ENCODE measurements at places on chromosomes 12 and 14.

DNA sequence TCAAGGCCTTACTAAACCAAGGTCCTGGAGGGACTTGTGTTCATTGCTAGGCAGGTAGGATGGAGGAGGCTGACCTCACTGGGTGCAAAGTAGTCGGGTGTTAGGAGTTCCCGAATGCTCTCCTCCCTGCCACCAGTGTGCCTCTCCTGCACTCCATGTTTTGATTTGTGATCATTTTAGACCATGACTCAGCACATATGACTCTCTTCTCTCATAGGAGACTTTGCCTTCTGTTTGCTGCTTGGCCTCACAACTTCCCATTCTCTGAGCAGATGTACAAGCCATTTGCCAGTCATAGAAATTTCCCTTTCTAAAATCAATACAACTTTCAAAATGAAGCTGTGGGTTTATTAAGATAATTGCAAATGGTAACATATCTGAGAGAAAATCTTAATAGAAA, 46.6 kb upstream of the LRIG3 start:
- no peak for DNase-seq

DNA sequence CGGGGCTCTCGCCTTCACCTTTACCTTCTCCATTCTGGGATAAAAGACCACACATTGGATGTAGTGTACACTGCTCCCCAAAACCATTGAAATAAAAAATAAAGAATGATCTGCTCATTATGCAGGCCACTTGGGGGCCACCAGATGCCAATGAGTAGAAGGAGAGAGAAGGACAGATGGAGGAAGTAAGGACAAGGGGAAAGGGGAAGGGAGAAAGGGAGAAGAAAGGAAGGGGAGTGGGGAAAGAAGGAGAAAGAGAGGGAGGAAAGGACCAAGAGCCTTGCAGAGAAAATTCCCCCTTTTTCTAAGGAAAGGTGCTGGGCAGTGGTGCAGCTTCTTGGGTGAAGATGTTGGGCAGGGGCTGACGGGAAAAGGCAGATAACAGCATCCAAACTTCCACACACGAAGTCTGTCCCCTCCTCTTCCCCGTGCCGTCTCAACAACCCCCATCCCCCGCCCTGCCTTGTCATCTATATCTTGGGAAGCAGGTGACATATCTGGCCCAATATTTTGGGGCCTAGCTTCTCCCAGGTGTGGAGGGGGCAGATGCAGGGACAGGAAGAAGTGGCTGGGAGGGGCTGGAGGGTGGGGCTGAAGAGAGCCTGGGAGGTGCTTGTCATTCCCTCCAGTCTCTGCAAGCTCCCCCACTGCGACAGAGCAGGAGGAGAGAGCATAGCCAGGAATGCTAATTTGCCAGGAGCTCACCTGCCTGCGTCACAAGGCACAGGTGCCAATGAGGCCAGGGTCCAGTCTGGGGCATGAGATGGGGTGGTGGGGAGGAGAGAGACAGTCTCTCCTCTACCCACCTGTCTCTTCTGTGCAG, 107.5 kb downstream of the SINHCAF start:
- no peak for DNase-seq

DNA sequence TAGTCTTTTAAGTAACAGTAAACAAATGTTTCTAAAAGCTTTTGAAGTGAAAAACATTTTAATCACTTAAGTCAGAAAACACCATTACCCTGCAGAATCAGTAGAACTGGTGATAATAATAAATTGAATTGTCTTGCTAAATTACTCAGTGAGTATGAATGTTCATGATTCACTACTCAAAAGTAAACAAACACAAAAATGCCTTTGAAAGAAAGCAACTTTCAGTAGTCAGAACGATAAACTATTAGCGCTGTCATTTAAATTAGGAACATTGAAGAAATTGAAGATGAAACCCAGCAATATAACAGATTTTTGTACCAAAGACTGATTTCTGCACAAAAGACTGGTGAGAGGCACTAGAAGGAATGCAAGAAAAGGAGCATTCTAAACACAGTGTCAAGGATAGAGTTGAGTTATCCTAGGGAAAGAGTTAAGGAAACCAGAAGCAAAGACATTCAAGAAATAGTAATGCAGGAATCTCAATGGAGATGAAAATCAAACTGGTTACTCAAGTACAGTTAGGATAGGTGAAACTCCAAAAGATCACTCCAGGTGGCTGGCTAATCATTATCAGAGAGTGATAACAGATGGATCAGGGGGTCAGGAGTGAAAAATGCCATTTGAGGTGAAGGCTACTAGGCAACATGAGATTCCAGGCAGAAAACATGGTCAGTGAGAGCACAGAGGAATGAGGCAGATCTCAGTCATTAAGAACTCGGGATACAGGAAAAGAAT, 77.4 kb upstream of the ALG10 start:
- no peak for DNase-seq

DNA sequence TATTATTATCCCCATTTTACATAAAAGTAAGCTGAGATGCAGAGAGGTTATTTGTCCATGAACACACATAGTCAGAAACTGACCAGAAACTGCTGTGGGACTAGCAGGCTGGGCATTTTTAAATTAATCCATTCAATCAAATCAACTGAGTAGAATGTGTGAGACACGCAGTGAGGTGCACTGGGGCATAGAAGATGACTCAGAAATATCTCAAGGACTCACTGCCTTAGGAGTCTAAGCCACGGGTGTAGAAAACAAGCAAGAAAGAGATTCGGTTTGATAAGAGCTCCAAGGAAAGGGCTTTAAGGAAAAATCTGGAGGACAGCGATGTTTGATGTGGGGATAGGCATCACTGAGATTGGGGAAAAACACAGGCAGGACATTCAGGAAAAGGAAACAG, 127.8 kb downstream of the ANO2 start:
- no peak for DNase-seq

DNA sequence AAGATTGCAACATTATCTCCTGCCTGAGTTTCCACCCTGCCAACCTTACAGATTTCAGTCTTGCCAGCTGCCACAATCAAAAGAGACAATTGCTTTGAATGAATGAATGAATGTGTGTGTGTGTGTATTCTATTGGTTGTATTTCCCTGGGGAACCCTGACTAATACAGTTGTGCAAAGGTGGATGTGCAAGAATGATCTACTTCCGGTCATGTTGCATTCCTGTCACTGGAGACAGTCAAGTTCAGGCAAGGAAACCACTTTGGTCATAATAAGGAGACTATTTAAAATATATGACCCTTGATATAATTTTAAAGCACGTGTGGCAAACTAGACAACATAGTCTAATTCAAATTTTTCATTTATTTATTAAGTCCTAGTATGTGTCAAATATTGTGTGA, 13.1 kb downstream of the RERG start:
- no peak for DNase-seq

DNA sequence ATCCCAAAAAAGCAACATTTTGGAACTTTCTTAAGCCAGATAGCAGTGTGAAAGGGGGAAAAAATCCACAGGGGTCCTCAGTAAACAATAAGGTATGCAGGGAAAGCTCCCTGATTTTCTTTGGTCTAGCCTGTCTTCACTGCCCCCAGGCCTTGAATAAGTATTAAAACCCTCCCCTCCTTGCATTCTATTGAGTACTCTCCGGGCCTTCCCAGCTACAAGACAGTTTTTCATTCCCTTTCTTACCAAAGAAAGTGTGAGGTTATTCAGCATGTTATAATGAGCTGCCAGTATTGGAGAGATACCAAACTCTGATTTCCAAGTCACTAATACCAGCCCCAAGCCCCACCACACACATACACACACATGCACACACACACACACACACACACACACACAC, 59.8 kb upstream of the KIF21A start:
- DNase-seq: no peak

DNA sequence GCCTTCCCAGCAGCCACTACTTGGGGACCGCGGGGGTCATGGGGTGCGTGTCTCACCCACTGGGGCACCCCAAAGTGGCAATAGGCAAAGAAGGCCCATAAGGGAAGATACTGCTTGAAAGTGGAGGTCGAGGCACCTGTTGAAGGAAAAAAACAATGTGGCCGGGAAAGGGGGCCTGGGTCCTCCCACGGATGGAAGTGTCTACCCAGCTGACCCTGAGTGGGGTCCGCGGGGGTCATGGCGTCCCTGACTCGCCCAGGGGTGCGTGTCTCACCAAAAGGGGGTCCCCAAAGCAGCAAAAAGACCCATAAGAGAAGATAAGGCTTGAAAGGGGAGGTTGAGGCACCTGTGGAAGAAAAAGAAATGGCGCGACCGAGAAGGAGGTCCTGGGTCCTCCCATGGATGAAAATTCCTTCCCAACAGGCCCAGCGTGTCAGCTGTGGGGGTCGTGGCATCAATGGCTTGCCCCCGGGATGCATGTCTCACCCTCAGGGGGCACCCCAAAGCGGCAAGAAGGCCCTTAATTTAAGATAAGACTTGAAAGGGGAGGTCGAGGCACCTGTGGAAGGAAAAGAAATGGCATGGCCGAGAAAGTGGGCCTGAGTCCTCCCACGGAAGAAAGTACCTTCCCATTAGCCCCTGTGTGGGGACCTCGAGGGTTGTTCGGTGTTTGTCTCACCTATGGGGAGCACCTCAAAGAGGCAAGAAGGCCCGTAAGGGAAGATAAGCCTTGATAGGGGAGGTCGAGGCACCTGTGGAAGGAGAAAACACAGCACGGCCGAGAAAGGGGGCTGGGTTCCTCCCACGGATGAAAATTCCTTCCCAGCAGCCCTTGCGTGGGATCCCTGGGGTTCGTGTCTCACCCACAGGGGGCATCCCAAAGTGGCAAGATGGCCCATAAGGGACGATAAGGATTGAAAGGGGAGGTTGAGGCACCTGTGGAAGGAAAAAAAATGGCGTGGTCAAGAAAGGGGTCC, 266.0 kb downstream of the ALG10 start:
- peak; percentile 9 for DNase-seq

DNA sequence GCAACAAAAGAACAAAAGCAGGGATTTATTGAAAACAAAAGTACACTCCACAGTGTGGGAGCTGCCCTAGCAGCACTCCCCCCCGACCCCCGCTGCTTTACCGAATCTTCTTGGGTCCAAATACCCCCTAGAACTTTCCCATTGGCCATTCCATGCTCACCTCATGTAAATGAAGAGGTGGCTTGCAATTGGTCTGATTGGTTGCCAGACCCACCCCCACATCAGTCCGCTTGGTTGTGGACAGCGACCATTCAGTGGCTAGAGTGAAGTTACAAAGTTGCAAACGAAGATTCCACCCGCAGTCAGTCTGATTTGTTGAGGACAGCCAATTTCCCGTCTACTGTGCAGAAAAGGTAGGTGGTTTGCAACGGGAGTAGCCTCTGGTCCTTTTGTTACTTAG, 3.9 kb downstream of the STYX start:
- DNase-seq: no peak

Measured in progenitor cell of endocrine pancreas (in vitro differentiated cells).